ENCODE measurements at places on chromosomes 1 and 21.
A peak's percentile ranks its signal among the peaks of the same experiment; 100 is the strongest.

- peak; percentile 74 for DNase-seq
Measured at GRCh38 chr1:242524571-242525359, at the start of gene PLD5. Gene PLD5, minus strand, starts transcription at chr1:242524697.

DNA sequence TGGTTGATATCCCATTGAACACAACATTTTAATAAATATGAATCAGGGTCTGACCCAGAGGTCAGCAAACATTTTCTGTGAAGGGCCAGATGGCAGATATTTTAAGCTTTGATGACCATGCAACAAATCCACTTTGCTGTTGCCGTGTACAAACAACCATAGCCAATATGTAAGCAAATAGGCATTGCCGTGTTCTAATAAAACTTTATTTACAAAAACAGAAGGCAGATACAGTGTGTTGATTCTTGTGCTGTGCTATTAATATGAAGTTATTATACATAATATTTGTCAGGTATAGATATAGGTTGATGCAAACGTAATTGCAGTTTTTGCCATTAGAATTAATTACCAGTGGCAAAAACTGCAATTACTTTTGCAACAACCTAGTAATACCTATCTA lies 8.8 kb upstream of the XCL1 start:
- no peak for DNase-seq

DNA sequence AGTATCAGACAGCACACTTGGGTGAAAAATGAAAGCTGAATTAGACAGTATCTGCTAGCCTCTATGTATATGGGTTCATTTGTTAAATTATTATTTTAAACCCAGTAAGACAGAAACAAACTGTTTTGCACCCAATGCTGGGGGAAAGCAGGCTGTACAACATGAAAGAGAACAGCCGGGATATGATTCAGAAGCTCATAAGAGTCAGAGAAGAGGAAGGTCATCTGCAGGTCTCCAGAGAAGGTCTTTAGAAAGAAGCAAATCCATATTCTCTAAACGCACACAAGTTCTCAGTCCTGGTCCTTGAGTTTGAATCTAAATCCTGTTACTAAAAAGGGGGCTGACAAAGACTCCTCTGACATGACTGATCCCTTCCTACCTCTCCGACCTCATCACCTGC lies 155.1 kb downstream of the SIPA1L2 start:
- no peak for DNase-seq

DNA sequence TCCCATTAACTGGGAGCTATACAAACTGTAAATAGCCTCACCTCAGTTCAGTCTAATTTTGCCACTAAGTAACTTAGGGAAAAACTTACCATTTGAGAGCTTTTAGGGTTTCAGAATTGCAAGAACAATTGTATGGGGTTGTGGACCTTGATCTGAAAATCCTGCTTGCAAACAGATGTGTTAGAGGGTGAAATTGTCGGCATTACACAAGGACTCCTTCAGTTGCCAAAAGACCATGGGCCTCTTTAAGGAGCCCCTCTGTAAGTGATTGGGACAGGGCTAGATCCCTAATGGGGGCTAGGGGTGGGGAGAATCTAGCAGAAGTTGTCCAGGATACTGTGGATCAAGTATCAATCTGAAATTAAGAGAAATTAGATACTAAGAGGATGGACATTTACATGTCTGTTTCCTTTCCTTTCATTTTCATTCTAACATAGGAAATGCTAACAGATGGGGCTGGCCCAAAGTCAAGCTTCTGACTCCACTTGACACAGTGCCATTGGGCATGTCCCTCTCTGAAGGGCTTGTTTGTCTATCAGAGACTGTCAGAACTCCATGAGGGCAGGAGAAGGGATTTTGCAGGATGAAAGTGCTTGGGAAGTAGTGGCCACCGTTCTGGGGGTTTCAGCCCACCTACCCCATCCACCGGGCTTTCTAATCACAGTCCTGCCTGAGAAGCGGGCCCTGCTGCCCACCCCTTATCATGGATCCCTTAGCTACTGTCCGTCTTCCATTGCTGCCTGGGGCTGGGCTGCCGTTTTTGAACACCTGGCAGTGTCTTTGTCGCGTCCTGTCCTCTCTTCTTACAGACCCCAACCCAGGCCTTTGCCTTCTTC lies 54.7 kb downstream of the STUM start:
- DNase-seq = no peak

DNA sequence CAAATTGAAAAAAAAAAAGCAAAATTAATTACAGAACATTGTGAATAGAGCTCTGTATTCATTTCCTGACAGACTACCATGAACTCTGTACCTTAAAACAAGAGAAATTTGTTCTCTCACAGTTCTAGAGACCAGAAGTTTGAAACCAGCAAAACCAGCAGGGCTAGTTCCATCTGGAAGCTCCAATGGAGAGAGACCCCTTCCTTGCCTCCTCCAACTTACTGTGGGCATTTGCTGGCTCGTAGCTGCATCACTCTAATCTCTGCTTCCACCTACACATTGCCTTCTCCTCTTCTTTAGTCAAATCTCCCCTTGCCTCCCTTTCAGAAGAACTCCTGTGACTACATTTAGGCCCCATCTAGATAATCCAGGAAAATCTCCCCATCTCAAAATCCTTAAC lies 56.5 kb downstream of the SYDE2 start:
- DNase-seq = no peak

GRCh38 chr1:172603816-172604215 lies 55.1 kb upstream of the FASLG start:
- DNase-seq = no peak

DNA sequence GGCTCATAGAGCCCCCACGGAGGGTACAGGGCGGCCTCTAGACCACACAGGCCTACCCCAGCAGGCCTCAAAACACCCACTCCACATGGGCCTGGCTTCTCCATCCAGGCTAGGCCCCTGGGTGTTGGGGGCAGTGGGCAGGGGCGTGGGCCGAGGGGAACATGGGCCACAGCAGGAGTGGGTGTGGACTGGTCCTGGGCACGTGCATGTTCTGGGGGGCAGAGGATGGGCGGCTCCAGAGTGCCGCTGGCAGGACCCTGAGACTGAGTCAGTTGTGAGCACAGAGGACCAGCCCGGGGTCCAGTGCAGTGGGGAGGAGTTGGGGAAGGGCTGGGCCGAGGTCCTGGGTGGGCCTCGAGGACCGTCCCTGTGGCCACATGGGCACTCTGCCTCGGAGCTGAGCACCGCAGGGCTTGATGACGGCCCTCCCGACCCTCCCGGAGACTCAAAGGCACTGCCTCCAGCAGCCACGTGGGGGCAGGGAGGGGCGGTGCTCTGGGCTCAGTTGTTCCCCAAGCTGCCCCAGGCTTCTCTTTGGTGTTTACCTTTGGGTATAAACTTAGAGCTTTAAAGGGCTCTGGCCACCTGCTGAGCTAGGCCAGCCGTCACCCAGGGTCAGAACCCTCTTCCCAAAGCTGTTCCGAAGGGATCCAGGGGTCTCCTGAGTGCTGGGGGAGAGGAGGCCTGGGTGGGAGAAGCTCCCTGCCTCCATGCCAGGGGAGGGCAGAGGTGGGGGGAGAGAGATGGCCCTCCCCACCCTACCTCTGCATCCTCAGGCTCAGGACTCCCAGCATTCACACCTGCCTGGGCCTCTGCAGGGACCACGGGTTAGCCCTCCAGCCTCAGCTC lies 79.9 kb downstream of the MORN1 start:
- peak; percentile 84 for DNase-seq

GRCh38 chr21:43608225-43608624 lies 51.1 kb downstream of the HSF2BP start:
- DNase-seq = no peak

DNA sequence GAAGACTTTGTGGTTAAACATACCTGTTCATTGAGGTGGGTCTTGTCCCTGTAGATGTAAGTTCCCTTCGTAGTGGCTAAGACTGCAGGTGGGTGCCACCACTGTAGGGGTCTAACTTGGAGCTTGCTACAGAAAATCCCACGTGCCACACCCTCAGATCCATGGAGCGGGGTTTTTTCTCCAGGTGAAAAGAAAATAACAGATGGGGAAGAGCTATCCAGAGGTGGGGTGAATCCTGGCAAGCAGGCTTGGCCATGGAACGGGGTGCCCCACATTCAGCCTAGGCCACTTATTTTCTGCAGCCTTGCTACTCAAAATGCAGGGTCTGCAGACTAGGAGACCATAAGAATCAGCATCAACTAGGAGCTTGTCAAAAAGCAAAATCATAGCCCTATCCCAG lies 24.0 kb downstream of the EXOC8 start:
- DNase-seq = no peak

GRCh38 chr1:242826701-242827336 lies 302.3 kb upstream of the PLD5 start:
- DNase-seq = no peak

DNA sequence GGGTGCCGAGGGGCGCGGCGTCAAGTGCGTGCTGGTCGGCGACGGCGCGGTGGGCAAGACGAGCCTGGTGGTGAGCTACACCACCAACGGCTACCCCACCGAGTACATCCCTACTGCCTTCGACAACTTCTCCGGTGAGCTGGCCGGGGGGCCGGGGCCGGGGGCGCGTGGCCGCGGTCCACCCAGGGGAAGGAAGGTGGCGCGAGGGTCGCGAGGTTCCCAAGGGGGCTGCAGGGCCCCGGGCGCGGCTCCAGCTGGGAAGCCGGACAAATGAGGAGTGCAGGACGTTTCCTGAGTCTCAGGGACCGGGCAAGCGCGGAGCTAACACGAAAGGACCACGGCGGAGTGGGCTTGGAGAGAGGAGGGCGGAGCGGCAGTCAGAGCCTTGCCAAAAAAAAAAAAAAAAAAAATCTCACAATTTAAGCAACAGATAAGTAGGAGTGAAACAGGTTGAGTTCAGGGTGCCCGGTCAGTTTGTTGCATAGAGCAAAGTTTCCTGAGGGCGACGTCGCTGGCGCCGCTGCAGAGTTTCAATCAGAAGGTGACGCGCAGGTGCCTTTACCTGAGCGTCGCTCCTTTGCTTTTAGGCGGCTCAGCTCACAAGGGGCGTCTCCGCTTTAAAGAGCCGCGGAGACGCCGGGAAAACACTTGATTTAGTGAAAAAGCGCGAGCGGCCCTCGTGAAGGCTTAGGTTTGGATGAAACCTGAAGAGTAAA lies 750 bp downstream of the RHOU start:
- DNase-seq = peak; percentile 47

DNA sequence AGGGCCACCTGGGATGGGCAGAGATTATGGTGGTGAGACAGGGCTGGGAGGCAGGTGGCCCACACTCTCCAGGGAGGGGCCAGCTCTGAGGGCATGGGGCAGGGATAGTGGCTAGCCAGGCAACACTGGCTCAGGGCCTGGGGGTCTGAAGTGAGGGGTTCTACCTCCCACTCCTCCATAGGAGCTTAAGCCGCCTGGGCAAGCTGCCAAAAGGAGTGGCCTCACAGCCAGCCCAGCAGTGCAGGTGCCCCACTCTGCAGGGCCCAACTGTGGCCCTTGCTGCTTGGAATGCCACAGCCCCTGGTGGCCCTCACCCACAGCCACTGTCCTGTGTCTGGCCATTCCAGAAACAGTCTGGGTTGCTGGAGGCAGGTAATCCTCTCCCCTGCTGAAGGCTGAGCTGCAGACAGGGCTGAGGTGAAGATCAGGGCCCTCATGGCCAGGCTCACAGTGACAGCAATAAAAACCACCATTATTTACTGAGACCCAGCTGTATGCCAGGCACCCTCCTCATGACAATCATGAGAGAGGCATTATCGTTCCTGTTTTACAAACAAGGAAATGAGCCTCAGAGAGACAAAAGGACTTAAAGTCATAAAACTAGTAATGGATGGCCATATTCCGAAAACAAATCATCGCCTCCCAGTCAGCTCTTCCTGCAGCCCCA lies 31.0 kb downstream of the KIF21B start:
- no peak for DNase-seq

- DNase-seq = peak; percentile 10
Measured at GRCh38 chr1:59814901-59815825, at the start of gene HOOK1. Gene HOOK1, plus strand, starts transcription at chr1:59814949. Its CDS starts 169 bp downstream, at chr1:59815118.

GRCh38 chr1:170539154-170539553 lies 7.2 kb downstream of the GORAB start:
- DNase-seq = no peak

DNA sequence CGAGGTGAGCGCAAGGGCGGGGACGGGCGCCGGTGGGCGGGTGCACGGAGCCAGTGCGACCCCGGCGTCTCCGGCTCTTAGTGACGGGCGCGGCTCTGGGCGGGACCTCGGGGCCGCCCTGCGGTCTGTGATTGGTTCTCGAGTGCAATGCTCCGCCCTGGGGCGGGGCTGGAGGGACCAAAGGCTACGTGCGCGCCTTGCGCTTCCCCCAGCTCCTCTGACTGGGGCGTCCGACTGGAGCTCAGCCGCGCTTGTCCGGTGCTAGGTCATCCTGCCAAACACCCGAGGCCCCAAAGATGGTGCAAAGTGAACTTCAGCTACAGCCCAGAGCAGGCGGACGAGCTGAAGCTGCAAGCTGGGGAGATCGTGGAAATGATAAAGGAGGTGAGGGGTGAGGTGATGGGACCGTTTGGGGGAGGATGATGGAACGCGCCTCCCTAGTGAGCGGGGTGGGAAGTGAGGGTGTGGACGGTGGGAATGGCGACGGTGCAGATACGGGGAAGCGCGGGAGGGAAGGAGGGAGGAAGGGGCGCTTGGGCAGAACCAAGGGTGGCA lies 811 bp downstream of the SH3D21 start:
- DNase-seq = peak; percentile 99

- DNase-seq = no peak
Measured at GRCh38 chr1:21665711-21666575, 3.2 kb downstream of the RAP1GAP start.

DNA sequence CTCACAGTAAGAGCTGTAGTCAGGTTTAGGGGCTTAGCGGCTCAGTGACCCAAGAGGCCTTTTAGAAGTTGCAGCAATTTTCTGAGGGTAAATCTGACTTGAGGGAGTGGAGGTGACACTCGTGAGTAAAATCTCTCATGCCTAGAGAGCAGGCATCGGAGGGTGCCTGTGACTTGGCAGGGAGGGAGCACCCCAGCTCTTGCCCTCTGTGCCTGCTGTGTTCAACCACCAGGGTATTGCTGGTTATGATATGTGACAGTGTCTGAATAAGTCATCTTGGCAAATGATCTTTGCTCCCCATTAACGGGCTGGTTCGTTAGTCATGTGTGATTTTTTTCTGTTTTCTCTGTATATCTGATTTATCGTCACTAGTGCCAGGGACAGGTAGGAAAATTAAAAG lies 5.9 kb downstream of the MAN1C1 start:
- no peak for DNase-seq

- peak; percentile 73 for DNase-seq
Measured at GRCh38 chr1:50977575-50978143, 7.6 kb downstream of the CDKN2C start.

- DNase-seq = no peak
Measured at GRCh38 chr1:229645324-229645993, 19.4 kb downstream of the URB2 start.

GRCh38 chr1:213251972-213252371 lies 200.9 kb downstream of the RPS6KC1 start:
- no peak for DNase-seq

GRCh38 chr1:208165659-208166058 lies 78.5 kb downstream of the PLXNA2 start:
- DNase-seq = no peak

DNA sequence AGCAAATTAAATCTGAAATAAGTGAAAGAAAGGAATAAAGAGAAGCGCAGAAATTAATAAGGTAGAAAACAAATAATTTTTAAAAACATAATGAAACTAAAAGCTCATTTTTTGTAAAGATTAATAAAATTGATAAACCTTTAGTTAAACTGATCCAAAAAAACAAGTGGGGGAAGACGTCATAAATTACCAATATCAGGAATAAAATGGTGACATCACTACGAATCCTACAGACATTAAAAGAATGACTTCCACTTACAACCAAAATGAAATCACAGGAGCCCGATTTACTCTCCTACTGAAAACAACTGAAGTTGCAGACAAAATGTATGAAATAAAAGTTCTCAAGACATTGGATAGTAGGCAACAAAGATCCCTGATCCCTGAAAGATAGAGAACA lies 68.1 kb upstream of the IFFO2 start:
- no peak for DNase-seq

GRCh38 chr21:15001113-15001512 lies 63.7 kb downstream of the NRIP1 start:
- DNase-seq = no peak

All from iPS-NIHi11 (cell line).